ENCODE measurements at places on chromosomes 16 and 17. TPM values are rescaled to one million over a fixed set of nuclear protein-coding genes. Genes with fewer than 3 reads are reported as not detected.

NQO1 gene
- 1.8 TPM for total RNA-seq

NAGS gene
- total RNA-seq = 2.1 TPM

KRT33A gene
- total RNA-seq = not detected

CNTNAP4 gene
- total RNA-seq = not detected

PIPOX gene
- total RNA-seq = 5.1 TPM

CCL14 gene
- total RNA-seq = not detected

PPP1R27 gene
- total RNA-seq = not detected

CDK5R1 gene
- total RNA-seq = 14.7 TPM

SLC16A11 gene
- total RNA-seq = 2.2 TPM

CD7 gene
- 265 TPM for total RNA-seq

ACSM3 gene
- total RNA-seq = 9.2 TPM

DNAI2 gene
- 1.5 TPM for total RNA-seq

PDILT gene
- not detected for total RNA-seq
